ENCODE measurements at places on chromosomes 16 and 17. TPM values are rescaled to one million over a fixed set of nuclear protein-coding genes. Genes with fewer than 3 reads are reported as not detected.

DNA sequence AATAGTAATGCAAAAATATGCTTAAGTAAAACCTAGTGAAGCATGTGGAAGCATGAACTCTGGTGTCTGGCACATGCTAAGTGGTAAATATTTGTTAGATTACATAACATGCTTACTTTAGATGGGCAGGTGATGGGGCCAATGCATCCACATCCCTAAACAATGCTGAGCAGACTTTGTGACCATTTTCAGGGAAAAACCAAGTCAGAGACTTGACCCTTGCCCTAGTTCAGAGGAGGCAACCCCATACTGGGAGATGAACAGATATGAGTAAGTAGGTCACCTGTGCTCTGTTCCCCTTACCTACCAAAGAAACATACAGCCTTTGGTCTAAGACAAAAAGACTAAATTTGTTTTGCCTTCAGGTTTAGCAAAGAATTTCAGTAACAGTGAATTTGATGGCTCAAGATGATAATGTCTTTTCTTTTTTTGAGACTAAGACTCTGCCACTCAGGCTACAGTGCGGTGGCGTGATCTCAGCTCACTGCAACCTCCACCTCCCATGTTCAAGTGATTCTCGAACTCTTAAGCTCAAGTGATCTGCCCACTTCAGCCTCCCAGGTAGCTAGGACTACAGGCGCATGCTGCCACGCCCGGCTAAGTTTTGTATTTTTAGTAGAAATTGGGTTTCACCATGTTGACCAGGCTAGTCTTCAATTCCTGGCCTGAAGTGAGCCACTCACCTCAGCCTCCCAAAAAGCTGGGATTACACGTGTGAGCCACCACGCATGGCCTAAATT, 91.4 kb downstream of the HIC1 start:
- H3K36me3 ChIP-seq = peaks cover 7% of the 10 kb centered on the region
- no peak for DNase-seq
- H3K27ac ChIP-seq = no peak overlapping the region
- no peaks in the 10 kb centered on the region for H3K4me1 ChIP-seq
- H3K4me3 ChIP-seq = no peak overlapping the region

DNA sequence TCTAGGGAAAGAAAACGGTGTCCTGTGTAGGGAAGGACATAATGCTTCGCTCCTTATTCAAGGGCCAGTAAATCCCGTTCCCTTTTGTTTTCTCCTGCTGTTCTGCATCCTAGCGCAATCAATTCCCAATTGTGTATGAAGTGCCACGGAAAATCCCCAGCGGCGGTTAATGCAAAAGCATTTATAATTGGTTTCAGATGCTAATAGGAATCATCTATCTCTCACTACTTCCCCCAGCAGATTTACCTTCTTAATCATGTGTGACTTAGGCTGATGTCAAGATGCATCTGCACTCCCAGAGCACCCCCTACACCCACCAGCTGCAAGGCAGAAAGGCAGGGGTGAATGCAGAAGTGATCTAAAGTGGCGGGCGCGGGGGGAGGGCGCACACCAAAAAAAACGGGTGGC, 32.7 kb upstream of the SSTR2 start:
- no peak for DNase-seq
- no peaks in the 10 kb centered on the region for H3K36me3 ChIP-seq
- H3K27ac ChIP-seq = no peak overlapping the region

- DNase-seq = no peak
- H3K27me3 ChIP-seq = no peaks in the 10 kb centered on the region
- peaks cover 7% of the 10 kb centered on the region for H3K4me1 ChIP-seq
- peaks cover 18% of the 10 kb centered on the region for H3K36me3 ChIP-seq
Observed at GRCh38 chr16:28873543-28874201, 4.6 kb upstream of the ATP2A1 start.

DNA sequence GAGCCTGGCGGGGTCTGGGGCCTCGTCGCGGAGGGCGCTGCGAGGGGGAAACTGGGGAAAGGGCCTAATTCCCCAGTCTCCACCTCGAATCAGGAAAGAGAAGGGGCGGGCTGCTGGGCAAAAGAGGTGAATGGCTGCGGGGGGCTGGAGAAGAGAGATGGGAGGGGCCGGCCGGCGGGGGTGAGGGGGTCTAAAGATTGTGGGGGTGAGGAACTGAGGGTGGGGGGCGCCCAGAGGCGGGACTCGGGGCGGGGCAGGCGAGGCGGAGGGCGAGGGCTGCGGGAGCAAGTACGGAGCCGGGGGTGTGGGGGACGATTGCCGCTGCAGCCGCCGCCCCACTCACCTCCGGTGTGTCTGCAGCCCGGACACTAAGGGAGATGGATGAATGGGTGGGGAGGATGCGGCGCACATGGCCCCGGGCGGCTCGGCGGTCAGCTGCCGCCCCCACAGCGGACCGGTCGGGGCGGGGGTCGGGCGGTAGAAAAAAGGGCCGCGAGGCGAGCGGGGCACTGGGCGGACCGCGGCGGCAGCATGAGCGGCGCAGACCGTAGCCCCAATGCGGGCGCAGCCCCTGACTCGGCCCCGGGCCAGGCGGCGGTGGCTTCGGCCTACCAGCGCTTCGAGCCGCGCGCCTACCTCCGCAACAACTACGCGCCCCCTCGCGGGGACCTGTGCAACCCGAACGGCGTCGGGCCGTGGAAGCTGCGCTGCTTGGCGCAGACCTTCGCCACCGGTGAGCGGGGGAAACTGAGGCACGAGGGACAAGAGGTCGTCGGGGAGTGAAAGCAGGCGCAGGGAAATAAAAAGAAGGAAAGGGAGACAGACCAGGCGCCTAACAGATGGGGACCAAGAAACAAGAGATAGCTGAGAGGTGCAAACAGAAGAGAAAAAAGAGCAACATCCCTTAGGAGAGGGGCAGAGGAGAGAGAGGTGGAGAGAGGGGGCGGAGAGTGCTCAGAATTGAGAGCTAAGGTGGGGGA, at the start of gene PNMT:
Gene PNMT (plus strand): TSS at position 509 of the 980 bp plus-strand sequence. CDS start 23 bp downstream, at position 532.
- H3K27me3 ChIP-seq = peaks cover 6% of the 10 kb centered on the region
- no peaks in the 10 kb centered on the region for H3K36me3 ChIP-seq
- no peak within 1 kb of the TSS for H3K27ac ChIP-seq
- peak within 1 kb of the TSS; percentile 44 for H3K4me3 ChIP-seq
- DNase-seq = no peak

DNA sequence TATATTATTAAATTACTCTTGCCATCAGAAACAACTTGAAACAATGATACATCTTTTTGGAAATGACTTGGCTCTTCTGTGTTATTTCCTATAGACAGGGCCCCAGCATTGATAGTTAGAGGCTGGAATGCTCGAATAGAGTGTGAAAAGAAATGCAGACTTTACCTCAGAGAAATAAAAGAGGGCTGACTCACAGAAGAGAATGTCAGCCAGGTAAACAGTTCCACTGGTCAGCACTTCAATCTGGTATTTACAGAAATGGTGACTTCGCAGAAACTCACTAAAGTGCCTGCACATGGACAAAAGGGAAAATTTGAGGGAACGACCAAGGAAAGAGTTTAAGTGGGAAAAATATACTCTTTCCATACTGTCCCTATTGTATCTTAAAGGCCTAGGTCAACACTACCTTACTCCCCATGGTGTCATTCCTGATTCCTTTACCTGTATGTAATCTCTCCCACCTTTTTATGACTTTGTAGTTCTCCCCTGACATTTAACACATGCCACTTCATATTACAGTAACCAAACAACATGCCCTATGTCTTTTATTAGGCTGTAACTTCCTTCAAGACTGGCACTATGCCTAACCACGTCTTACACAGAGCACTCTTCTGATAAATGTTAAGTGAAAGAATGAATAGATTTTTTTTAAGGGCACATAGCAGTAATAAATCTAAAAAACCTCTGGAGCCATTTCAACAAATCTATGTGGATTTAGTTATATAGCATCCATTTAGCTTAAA, 36.7 kb downstream of the AKAP10 start:
- no peak overlapping the region for H3K4me3 ChIP-seq
- H3K27me3 ChIP-seq = no peaks in the 10 kb centered on the region
- H3K4me1 ChIP-seq = no peaks in the 10 kb centered on the region
- H3K36me3 ChIP-seq = peaks cover 11% of the 10 kb centered on the region
- H3K27ac ChIP-seq = no peak overlapping the region
- no peak for DNase-seq

DCXR gene
- total RNA-seq = 119 TPM

SOX8 gene
- total RNA-seq = not detected

ARHGAP44 gene
- total RNA-seq = 0.61 TPM

Measured in GM12878 (cell line).